Activated T-cell treated with anti-CD3 and anti-CD28 coated beads for 4 hours (primary cell): ENCODE measurements at places on chromosomes 6 and 20.

DNA sequence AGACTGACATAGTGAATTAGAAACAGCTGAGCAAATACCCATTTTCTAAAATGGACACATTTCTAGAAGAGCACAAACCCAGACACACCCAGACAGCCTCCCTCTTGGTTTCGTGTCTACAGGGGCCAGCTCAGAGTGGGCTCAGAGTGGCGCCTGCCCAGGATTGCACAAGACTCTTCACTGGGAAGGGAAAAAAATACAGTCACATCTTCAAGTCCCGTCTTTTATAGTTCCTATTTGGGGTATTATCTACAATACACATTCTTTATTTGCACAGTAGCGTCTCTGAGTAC lies 246.1 kb upstream of the AFDN start:
- no peak for DNase-seq

- DNase-seq: no peak
These were observed 7.0 kb upstream of the PTPRK start for GRCh38 chr6:128527375-128527774.

DNA sequence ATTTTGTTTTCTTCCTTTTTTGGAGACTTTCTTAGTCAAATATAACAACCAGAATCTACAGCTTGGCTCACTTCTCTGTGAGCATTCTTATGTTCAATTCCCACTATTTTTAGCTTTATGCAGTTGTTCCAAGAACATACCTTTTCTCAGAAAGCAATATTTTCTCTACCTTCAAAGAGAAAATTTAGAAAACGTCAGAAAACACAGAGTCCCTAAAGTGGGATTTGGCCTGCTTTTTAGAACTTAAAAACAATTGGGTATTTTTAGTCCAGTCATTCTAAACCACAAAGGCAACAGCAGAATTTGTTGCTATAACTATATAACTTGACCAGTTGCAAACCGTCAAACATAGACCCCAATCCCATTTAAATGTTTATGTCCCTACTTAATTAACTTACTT lies 133.1 kb downstream of the MOXD1 start:
- no peak for DNase-seq

DNA sequence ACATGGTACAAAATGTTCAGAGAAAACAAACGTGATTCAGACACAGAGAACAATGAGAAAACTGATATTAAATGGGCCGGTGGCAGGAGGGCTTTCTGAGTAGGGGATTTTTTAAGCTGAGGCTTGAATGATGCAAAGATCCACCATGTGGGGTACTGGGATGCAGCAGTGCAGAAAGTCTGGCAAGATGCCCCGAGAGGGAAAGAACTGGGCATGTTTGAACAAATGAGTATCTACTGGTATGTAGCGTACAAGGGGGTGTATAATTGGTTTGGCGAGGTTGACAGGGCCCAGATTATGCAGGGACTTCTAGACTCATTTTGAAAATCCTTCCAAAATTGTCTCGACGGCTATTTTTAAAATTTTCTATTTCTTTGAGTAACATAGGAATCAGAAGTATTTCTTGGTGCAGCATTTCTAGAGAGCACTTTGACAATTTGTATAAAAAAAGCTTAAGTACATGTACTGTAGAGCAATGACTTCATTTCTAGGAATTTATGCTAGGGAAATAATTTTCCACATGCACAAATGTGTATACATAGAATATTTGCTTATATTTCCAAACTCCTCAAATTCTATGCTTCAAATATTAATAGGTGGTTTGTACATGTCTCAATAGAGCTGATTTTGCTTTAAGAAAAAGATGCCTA lies 119.6 kb upstream of the DOK5 start:
- no peak for DNase-seq

DNA sequence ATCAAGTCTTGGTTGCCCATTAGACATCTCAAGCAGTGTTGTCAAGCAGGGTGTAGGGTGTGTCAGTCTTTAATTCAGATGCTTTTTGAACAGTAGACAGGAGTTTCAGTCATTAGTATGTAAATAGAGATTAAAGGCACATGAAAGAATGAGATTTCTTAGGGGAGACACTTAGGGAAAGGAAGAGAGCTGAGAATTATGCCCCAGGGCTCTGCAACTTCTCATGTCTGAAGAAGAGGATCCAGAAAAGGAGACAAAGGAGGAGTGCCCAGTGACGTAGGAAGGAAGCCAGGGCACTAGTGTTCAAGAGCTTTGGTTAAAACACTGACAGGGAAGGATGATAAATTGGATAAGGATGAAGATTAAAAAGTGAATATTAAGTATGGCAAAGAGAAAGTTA lies 569.7 kb downstream of the NKAIN2 start:
- DNase-seq: no peak

GRCh38 chr20:25270829-25271251 lies 23.0 kb downstream of the PYGB start:
- no peak for DNase-seq

DNA sequence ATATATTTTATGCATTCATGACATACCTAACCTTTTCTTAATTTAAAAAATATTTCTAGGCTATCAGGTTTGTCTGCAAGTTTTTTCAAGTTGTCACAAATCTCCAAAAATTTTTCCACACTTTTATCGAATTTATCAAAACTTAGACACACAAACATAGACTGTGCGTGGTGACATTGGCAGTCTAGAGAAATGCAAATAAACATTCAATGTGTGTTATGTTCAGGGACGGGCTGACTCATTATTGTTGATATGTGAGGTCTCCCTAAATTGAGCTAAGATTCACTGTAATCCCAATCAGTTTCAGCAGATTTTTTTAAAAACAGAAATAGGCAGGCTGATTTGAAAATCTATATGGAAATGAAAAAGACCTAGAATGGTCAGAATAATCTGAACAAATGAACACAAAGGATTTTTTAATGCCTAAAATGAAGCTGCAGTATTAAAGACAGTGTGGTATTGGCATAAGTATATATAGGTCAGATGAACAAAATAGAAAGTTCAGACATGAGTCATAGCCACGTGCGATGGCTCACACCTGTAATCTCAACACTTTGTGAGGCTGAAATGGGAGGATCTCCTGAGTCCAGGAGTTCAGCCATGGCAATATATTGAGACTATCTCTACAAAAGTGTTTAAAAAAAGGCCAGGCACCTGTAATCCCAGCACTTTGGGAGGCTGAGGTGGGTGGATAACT lies 19.2 kb downstream of the BLTP3A start:
- DNase-seq: peak; percentile 2

GRCh38 chr6:108453601-108454185 lies 107.0 kb upstream of the FOXO3 start:
- no peak for DNase-seq

DNA sequence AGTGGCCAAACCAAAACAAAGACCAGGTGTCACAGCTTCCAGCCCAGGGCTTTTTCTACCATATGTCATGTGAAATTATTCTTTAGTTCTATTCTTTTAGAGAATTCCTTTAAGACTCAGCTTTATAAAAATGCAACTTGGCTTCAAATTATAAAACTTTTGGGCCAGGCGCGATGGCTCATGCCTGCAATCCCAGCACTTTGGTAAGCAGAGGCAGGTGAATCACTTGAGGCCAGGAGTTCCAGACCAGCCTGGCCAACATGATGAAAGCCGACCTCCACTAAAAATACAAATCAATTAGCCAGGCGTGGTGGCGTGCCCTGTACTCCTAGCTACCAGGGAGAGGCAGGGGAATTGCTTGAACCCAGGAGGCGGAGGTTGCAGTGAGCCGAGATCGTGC lies 210.3 kb upstream of the ARG1 start:
- DNase-seq: no peak

GRCh38 chr6:42959917-42960242 lies 674 bp upstream of the GNMT start:
- no peak for DNase-seq

DNA sequence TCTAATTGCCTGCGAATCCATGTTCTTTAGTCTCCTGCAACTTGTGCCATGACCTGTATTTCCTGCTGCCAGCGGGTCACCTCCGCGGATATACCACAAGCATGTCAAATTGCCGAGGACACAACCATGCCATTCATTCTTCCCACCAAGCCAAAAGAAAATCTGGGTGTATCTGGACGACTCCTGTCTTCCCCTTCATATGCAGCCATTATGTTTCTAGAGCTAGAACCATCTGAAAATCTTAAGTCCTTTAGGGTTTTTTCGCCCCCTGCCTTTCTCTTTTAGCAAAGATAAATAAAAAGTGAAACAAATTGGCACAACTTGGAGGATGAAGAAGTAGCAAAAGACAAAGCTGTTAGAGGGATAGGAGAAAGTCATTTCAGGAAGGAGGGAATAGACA lies 242.6 kb downstream of the ARID1B start:
- no peak for DNase-seq

GRCh38 chr6:36912030-36912454 lies 26.3 kb downstream of the C6orf89 start:
- DNase-seq: no peak

- DNase-seq: no peak
These were observed 340.0 kb upstream of the PRDM1 start for GRCh38 chr6:105746130-105746505.

- no peak for DNase-seq
These were observed 6.7 kb downstream of the NCOA5 start for GRCh38 chr20:46083101-46083500.

GRCh38 chr6:13794184-13794583 lies 20.2 kb downstream of the MCUR1 start:
- no peak for DNase-seq

DNA sequence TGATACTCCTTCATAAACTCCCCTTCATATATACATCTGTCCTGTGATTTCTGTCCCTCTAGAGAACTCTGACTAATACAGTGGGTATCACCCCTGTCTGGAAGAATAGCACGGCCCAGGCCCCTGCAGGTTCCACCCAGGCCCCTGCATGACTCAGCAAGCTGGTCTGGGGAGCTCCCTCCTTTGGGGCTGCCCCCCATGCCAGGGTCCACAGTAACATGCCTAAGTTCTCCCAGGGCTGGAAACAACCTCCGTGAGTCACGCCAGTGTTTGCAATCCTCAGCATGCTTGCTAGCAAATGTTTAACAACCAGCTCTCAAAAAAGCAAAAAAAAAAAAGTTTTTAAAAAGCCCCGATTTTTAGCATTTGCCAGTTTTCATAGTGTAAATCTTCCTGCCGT lies 134.3 kb upstream of the CDH4 start:
- DNase-seq: no peak

DNA sequence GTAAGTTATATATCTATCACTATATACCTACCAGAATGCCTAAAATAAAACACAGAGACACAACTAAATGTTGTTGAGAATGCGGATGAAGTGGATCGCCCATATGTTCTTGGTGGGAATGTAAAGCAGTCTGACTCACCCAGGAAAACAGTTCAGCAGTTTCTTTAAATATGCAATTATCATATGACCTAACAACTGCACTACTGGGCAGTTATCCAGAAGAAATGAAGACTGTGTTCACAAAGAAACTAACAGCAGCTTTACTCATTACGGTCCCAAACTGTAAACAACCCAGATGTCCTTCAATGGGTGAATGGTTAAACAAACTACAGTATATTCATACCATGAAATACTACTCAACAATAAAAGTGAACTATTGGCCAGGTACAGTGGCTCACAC lies 14.3 kb upstream of the ZC3H12D start:
- no peak for DNase-seq

DNA sequence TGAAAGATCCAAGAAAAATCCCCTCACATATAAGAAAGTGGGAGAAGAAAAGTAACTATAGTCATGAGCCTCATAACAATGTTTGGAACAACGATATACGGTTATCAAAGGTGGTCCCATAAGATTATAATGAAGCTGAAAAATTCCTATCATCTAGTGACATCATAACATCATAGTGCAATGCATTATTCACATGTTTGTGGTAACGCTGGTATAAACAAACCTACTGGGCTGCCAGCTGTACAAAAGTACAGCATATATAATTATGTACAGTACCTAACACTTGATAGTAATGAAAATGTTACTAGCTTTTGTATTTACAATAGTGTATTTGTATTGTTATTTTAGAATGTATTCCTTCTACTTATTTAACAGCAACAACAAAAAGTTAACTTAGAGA lies 240.7 kb downstream of the RNGTT start:
- no peak for DNase-seq

- DNase-seq: no peak
These were observed 69.3 kb downstream of the CEBPB start for GRCh38 chr20:50259705-50260478.

- DNase-seq: no peak
These were observed 141.3 kb upstream of the EXOC2 start for GRCh38 chr6:834190-834589.

- no peak for DNase-seq
These were observed 6.5 kb upstream of the ABHD12 start for GRCh38 chr20:25397096-25397495.

GRCh38 chr20:48155268-48155667 lies 370.0 kb upstream of the SULF2 start:
- no peak for DNase-seq

- DNase-seq: no peak
These were observed 139.1 kb downstream of the CDH4 start for GRCh38 chr20:61391185-61391584.

DNA sequence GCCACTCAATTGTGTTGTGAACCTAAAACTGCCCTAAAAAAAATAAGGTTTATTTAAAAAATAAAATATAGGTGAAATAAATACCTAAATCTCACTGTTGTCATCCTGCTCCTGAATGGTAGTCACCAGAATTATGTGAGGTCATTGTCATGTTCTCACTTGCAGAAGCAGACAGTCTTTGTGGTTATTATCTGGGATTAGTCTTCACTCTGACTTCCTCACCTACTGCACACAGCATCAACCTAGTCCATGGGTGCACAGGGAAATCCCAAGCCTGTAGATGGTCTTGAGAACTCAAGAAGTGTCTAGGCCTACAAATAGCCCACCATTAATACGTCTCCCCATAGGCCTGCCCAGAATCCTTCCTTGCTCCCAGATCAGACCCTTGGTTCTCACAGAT lies 97.0 kb downstream of the FOXF2 start:
- DNase-seq: no peak

DNA sequence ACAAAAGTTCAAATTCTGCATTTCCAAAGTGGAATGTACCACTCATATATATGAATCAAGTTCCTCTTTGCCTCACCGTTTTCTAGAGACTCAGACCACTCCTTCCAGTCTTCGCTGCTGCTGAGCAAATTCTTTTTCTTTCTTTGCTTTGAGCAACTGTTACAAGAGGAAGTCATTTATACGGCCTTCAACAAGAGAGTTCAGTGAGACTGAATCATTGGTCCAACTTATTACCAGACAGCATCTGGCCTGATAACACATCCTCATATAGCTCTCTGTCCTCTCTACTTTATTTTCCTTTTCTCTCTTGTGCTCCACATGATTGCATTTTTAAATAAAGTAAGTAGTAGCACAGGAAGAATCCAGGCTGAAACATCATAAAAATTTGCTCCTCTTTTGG lies 652.7 kb downstream of the PHF3 start:
- no peak for DNase-seq

DNA sequence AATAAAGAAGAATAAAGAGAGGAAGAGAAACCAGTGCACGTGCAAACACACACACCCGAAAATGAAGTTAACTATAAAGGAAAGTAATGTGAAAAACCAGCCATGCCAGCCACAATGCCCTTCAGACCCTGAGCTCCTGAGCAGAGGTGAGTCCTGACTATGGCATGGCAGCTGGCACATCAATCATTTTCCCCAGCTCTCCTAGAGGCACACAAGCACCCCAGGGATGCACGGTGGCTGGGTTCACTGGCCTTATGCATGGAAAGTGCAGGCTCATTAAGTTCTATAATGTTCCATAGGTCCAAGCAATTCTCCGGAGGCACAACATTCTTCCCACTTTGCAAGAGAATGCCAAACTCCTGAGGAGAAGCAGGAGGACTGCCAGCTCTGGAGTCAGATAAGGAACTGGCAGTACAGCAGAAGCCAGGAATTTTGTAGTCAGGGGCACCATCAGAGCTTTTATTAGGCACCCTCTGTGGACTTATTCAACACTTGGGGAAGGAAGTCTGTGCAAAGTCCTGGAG lies 175.0 kb upstream of the PRDM1 start:
- no peak for DNase-seq

- DNase-seq: no peak
These were observed 94.5 kb upstream of the PTPN1 start for GRCh38 chr20:50415516-50416268.
